ENCODE measurements at places on chromosomes 1 and 21. TPM values are rescaled to one million over a fixed set of nuclear protein-coding genes. Genes with fewer than 3 reads are reported as not detected.

Gene TP73
- total RNA-seq, result not detected

Gene TNFRSF25
- total RNA-seq, result 10.6 TPM

Gene ENAH
- 165 TPM for total RNA-seq

DNA sequence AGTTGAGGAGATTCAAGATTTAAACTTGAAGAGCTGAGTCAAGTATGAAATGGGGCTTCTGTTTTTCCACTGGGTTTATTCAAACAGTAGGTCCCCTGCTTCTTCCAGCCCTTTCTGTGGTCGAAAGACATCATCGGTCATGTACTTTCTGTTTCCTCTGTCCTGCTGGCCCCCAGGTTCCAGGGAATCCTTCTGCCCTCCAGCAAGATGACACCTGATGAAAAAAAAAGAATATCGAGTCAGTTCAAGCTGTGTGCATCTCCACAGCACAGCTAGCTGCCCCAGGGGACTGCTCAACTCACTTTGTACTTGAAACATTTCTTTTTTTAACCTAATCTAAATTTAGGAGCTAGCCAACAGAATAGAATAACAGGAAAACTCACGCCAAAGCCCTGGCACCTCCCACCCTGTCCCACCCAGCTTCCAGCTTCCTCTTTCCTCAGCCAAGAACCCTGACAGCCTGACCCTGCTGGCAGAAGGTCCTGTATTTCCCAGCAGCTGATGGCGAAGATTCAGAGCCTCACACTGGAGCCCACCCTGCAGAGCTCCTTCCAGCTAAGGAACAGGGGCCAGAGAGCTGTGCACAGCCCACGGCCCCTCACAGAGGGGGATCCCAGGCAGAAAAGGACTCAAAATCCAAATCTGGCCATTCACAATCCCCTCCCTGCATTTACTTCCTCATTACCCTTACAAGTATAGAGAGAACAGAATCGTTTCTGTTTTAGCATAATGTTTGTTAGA, 176.5 kb downstream of the PSMG1 start:
- H3K4me1 ChIP-seq, result no peaks in the 10 kb centered on the region
- peak overlapping the region; percentile 69 for H3K27ac ChIP-seq
- H3K4me3 ChIP-seq, result no peak overlapping the region

- H3K4me1 ChIP-seq, result peaks cover 7% of the 10 kb centered on the region
- H3K36me3 ChIP-seq, result no peaks in the 10 kb centered on the region
- no peaks in the 10 kb centered on the region for H3K27me3 ChIP-seq
- ATAC-seq, result no peak
Observed at GRCh38 chr1:7380712-7381111, 390.4 kb upstream of the VAMP3 start.

DNA sequence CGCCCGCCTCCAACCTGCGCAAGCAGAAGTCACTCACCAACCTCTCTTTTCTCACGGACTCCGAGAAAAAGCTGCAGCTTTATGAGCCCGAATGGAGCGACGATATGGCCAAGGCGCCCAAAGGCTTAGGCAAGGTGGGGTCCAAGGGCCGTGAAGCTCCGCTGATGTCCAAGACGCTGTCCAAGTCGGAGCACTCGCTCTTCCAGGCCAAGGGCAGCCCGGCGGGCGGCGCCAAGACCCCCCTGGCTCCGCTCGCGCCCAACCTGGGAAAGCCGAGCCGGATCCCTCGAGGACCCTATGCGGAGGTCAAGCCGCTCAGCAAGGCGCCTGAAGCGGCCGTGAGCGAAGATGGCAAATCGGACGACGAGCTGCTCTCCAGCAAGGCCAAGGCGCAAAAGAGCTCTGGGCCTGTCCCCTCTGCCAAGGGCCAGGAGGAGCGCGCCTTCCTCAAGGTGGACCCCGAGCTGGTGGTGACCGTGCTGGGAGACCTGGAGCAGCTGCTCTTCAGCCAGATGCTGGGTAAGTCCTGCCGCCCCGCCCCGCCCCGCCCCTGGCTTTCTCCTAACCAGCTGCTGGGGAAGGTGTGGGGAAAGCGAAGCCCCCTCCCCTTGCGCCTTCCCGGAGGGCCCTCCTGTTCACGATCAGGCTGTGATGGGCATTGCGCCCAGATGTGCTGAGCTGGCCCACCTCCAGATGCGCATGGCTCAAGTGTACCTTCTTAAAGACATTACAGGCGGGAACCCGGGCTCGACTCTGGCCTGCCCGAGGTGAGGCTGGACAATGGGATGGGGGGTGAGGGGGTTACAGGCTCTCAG, 110.2 kb downstream of the NAV1 start:
- H3K36me3 ChIP-seq, result no peaks in the 10 kb centered on the region
- peak overlapping the region; percentile 22 for H3K4me3 ChIP-seq
- no peaks in the 10 kb centered on the region for H3K27me3 ChIP-seq
- no peak overlapping the region for H3K27ac ChIP-seq
- peak; percentile 1 for ATAC-seq

GRCh38 chr1:64337926-64338325, 132.0 kb upstream of the CACHD1 start:
- no peak overlapping the region for H3K4me3 ChIP-seq
- no peaks in the 10 kb centered on the region for H3K27me3 ChIP-seq
- no peak for ATAC-seq

DNA sequence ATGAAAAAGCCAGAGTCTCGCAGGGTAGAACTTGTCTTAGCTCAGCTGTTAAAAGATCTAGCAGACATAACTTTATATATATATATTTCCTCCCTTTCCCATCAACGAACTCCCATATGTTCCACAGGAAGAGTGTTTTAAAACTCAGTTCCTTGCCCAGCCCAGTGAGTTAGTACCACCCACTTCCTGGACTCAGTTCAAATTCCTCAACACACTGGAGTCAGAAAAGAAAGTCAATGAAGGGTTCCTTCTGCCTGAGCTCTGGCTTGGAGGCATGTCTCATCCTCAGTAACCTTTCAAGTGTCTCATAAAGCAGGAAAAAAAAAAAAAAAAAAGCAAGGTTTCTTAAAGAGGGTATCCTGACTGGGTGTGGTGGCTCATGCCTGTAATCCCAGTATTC, 15.6 kb downstream of the TPM3 start:
- ATAC-seq, result peak; percentile 53
- no peaks in the 10 kb centered on the region for H3K27me3 ChIP-seq
- peaks cover 4% of the 10 kb centered on the region for H3K36me3 ChIP-seq
- H3K4me3 ChIP-seq, result no peak overlapping the region
- peaks cover 60% of the 10 kb centered on the region for H3K4me1 ChIP-seq
- peak overlapping the region; percentile 42 for H3K27ac ChIP-seq

DNA sequence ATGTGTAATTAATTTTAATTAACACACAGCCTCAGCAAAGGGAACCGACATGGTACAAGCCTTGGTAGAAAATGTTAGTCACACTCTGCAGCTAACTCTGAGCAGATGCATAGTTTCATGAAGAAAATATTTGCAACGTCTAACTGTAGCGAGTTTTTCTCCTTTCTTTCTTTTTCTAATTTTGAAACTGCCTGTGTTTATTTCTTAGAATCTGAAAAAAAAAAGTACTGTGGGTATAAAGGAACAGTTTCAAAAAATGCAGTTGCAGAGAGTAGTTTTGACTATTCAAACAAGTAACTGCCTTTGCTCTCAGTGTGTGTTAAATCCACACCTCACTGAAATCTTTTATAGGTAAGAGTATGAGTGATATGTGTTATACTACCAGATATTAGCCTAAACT, 149.9 kb upstream of the C1orf105 start:
- ATAC-seq, result no peak
- H3K4me1 ChIP-seq, result no peaks in the 10 kb centered on the region
- H3K27me3 ChIP-seq, result no peaks in the 10 kb centered on the region

GRCh38 chr21:33169359-33169758, 60.4 kb upstream of the IFNAR2 start:
- no peak overlapping the region for H3K4me3 ChIP-seq
- H3K4me1 ChIP-seq, result no peaks in the 10 kb centered on the region
- no peak for ATAC-seq
- H3K27ac ChIP-seq, result no peak overlapping the region

Measured in gastroesophageal sphincter (tissue), 4 donors.